ENCODE measurements at places on chromosomes 12 and 14. TPM values are rescaled to one million over a fixed set of nuclear protein-coding genes. Genes with fewer than 3 reads are reported as not detected.

The GPRC5D gene
- total RNA-seq: not detected

The FAM222A gene
- total RNA-seq: 0.38 TPM

The SLC4A8 gene
- total RNA-seq: 1.3 TPM

The PCED1B gene
- 1.2 TPM for total RNA-seq

The L3HYPDH gene
- 52.9 TPM for total RNA-seq

The STRN3 gene
- 63.4 TPM for total RNA-seq

The PLEK2 gene
- total RNA-seq: 42.0 TPM

The GALNT8 gene
- under 0.01 TPM for total RNA-seq

The NOVA1 gene
- 2.5 TPM for total RNA-seq

The ARHGEF25 gene
- 27.1 TPM for total RNA-seq

The OLR1 gene
- total RNA-seq: 1.2 TPM

The SOX5 gene
- 4.8 TPM for total RNA-seq

The BCDIN3D gene
- total RNA-seq: 4.2 TPM

The PPM1H gene
- total RNA-seq: 3.9 TPM

The RDH5 gene
- 53.0 TPM for total RNA-seq

The GPN3 gene
- 19.4 TPM for total RNA-seq

The APOF gene
- total RNA-seq: not detected

The CYP46A1 gene
- total RNA-seq: 0.56 TPM

The C12orf54 gene
- total RNA-seq: not detected

The IFI27L1 gene
- 24.7 TPM for total RNA-seq

The NTF3 gene
- 5.4 TPM for total RNA-seq

The CMAS gene
- 39.9 TPM for total RNA-seq

The SDR39U1 gene
- total RNA-seq: 10.4 TPM

The ASIC1 gene
- 0.85 TPM for total RNA-seq

The ZDHHC22 gene
- total RNA-seq: not detected

The TAS2R20 gene
- total RNA-seq: 1.2 TPM

The USP44 gene
- total RNA-seq: 0.58 TPM

The KRT71 gene
- not detected for total RNA-seq

The DBX2 gene
- not detected for total RNA-seq

The EMC9 gene
- total RNA-seq: 31.1 TPM

The FOXN4 gene
- not detected for total RNA-seq

The AQP6 gene
- under 0.01 TPM for total RNA-seq

The KLRC2 gene
- total RNA-seq: not detected

The PELI2 gene
- total RNA-seq: 3.8 TPM

The CISTR gene
- total RNA-seq: not detected

All from regular cardiac myocyte (primary cell).